ENCODE measurements at places on chromosomes 11 and 22. TPM values are rescaled to one million over a fixed set of nuclear protein-coding genes. Genes with fewer than 3 reads are reported as not detected.
A peak's percentile ranks its signal among the peaks of the same experiment; 100 is the strongest.

The CASP1 gene
- 2.3 TPM for total RNA-seq

The DERL3 gene
- 1.3 TPM for total RNA-seq

The TSPAN18 gene
- total RNA-seq: 31.9 TPM

The INPP5J gene
- 0.73 TPM for total RNA-seq

The KRTAP5-2 gene
- not detected for total RNA-seq

The ASRGL1 gene
- 30.6 TPM for total RNA-seq

The RAD9A gene
- 19.6 TPM for total RNA-seq

The MUC2 gene
- 1.5 TPM for total RNA-seq

The APOL6 gene
- total RNA-seq: 1.2 TPM

The LUZP2 gene
- total RNA-seq: 45.9 TPM

The OR2AG2 gene
- 2.3 TPM for total RNA-seq

The HEPACAM gene
- total RNA-seq: 12.4 TPM

The MMP3 gene
- not detected for total RNA-seq

The SCN3B gene
- 58.1 TPM for total RNA-seq

The RAC2 gene
- total RNA-seq: 0.64 TPM

The GLYAT gene
- total RNA-seq: not detected

The GPHA2 gene
- total RNA-seq: not detected

The NEFH gene
- total RNA-seq: 0.73 TPM

The OR4C13 gene
- total RNA-seq: not detected

The TRIM34 gene
- total RNA-seq: 1.2 TPM

The CHST1 gene
- 9.8 TPM for total RNA-seq

The GGT5 gene
- total RNA-seq: 2.3 TPM

The DRD2 gene
- 0.54 TPM for total RNA-seq

The TYMP gene
- total RNA-seq: 2.3 TPM

The CEP126 gene
- total RNA-seq: 10.0 TPM

The C11orf87 gene
- 34.8 TPM for total RNA-seq

DNA sequence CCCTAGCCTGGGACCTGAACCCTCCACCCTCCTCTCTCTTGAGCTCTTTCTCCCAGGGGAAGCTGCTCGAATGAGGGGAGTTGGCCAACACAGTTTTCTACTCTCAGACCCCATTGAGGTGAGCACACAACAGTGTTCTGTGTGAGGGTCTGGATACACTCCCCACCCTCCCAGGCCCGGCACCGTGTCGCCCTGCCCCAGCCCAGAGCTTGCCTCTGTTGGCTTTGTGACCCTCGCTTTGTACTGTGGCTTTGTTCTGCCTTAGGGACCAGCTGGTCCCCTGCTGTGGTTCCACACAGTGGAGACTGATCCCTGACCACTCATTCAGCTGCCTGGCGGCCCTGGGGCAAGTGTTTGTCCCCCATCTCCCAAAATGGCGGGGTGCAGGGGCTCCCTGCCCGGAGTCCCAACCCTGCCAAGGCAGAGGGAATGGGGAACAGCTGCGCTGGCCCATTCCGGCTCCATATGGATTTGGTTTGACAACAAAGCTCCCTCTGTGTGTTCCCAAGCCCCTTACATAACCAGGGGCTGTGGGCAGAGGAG lies 8.3 kb downstream of the ST3GAL4 start:
- no peak for DNase-seq

DNA sequence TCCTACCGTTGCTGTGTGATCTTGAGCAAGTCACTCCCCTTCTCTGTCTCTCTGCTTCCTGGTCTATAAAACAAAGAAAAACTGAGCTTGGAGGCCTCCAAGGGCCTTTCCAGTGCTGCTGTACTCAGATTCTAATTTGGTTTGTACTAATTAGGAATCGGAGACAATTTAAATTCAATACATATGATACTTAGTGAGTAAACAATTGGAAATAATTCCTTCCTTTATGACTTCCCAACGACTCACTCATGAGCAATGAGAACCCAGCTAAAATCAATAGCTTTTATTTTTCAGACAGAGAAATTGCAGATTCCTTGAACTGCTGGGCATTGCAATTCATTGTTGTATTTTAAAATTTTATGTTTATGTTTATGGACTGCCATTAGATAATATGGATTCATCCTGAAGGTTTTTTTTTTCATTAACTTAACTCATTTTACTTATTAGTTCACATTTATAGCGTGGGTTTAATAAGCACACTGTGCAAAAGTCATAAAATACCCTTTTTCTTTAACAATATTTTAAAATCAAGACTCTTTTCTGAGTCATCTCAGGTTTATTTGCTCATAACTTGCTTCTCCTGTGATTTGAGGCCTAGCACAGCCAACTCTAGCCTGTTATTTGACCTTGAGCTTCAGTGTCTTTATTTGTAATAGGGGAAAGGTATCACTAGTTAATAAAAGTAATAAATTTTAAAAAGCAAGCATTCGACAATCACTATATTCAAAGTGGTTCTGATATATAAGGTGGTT lies 95.8 kb downstream of the TP53I11 start:
- no peak for DNase-seq

- DNase-seq: no peak
These were observed 74.5 kb downstream of the AMBRA1 start for GRCh38 chr11:46519351-46519750.

GRCh38 chr11:84552791-84553190 lies 1074.4 kb downstream of the DLG2 start:
- no peak for DNase-seq

- no peak for DNase-seq
These were observed 61.5 kb downstream of the BTG4 start for GRCh38 chr11:111450480-111451320.

DNA sequence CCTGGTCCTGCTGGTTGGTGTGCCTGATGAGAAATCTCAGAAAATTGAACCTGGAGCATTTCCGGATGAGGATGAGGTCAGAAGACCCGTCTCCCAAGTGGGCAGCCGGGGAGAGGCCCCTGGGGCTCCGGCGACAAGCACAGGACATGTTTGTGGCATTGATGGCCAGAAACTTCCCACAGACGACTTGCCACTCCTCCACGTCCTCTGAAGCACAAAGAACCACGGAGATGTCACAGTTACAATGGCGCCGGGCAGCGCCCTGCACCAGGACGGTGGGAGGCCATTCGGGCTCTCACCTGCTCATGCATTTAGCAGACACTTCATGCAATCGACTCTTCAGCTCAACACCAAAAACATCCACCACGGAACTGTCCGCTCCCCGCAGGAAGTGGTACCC lies 46.5 kb downstream of the CERK start:
- DNase-seq: no peak

- no peak for DNase-seq
These were observed 72.1 kb upstream of the YWHAH start for GRCh38 chr22:31872209-31872608.

GRCh38 chr11:70713086-70713835 lies 314.9 kb downstream of the CTTN start:
- no peak for DNase-seq

DNA sequence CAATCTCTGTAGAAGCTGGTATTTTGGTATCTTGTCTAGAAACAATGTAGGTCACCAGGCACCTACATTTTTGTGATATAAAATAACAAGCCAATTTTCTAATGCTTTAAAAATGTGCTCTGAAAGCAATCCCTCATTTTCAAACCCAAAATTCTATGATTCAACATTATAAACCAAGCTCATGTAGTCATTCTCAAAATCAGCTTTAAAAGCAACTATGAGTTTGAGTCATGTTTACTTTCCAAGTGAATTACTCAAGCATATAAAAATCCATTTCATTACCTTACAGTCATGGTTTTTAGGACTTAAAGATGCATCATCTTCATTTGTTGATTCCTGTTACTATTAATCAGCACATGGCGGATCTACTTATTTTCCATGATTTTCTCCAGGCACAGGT lies 216.4 kb downstream of the GRM5 start:
- DNase-seq: no peak

GRCh38 chr11:1542267-1542666 lies 29.8 kb downstream of the DUSP8 start:
- DNase-seq: no peak

GRCh38 chr22:30968924-30969531 lies at the start of gene TUG1:
Gene TUG1, plus strand, starts transcription at chr22:30969265.
- peak; percentile 98 for DNase-seq

- no peak for DNase-seq
These were observed 74.0 kb upstream of the ATXN10 start for GRCh38 chr22:45597460-45598192.

- DNase-seq: no peak
These were observed 57.3 kb downstream of the BDNF start for GRCh38 chr11:27642954-27643353.

GRCh38 chr11:60242740-60243239 lies at the start of gene MS4A4E:
Gene MS4A4E, minus strand, starts transcription at chr11:60243137. Its CDS starts 13,082 bp downstream, at chr11:60230055.
- DNase-seq: no peak

- DNase-seq: peak; percentile 95
These were observed at the start of gene UPK2 for GRCh38 chr11:118956094-118956846. Gene UPK2, plus strand, starts transcription at chr11:118956298. Its CDS starts 53 bp downstream, at chr11:118956351.

GRCh38 chr11:129427376-129427775 lies 51.7 kb downstream of the BARX2 start:
- DNase-seq: no peak

DNA sequence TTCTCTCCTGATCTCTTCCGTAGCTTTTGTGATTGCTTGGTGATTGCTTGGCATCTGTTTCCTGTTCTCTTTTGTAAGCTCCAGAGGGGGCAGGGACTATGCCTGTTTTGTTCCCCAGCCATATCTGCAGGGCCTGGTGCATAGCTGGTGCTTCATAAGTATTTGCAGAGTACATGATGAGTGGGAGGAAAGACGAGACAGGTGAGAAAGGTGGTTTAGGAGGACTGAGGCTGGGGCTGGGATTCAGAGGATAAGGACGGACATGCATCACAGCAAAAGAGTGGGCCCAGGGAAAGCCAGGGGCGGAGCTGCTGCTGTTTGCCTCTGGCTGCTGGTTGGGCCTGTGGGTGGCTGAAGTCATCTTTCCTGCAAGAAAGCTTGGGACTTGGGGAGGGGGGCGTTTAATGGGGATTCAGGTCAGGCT lies 62.4 kb downstream of the DSCAML1 start:
- DNase-seq: no peak

- no peak for DNase-seq
These were observed 452.7 kb upstream of the FAT3 start for GRCh38 chr11:91771961-91772360.

GRCh38 chr11:23919455-23919854 lies 577.4 kb upstream of the LUZP2 start:
- DNase-seq: no peak

GRCh38 chr11:122617297-122617696 lies 38.2 kb upstream of the UBASH3B start:
- no peak for DNase-seq

- no peak for DNase-seq
These were observed 27.3 kb upstream of the RAB38 start for GRCh38 chr11:88202498-88202897.

DNA sequence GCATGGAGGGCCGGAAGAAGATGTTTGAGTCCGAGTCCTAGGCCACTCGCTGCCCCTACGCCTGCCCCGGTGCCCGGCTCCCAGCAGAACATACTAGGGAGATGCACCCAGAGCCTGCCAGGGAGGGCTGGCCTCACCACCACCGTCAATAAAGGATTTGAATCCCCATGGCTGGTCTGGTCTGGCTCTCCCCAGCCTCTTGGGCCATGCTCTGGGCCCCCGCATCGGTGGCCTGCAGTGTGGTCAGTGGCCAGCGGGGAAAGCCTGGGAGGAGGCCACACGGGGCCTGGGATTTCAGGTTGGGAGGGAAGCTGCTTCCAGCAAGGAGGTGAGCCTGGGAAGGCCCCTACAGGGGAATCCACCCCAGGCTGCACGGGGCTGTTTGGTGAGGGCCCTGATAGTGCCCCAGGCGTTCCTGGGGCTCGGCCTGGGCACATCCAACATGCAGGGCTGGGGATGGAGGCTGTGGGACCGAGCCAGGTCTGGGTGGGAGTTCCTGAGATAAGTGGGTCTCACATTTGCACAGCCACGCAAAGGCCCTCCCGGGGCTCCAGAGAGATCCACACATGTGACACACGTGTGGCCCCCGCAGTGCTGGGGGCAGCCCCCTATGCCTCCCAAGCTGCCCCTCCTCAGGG lies 2.8 kb downstream of the TNNI2 start:
- no peak for DNase-seq

DNA sequence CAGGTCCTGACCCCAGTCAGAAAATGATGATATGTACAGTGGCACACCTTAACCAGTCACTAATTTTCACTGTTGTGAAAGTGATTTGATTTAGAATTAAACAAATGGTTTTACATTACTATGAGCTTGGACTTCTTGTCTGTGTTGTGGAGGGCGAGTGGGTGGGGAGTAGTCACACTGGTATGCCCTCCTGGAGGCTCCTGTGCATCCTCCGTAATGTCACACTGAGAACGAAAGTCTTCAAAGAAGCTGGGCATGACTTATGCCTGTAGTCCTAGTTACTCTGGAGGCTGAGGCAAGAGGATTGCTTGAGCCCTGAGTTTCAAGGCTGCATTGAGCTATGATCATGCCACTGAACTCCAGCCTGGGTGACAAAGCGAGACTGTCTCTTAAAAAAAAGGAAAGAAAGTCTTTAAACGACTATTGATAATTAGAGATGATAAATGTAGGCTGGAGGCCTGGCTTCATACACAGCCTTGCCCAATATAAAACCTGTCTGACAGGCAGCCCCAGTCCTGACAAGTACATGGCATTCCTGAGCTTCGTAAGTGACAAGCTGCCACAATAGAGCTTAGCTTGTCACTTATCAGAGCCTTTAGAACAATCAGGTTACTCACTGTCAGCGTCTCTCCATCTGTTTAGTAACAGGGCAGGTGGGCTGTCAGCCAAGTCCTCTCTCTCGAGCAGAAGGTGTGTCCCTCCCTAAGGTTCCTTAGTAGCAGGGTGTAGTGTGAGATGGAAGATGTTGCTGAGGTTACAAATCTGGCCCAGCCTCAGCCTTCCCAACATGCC lies 5.0 kb upstream of the LIMK2 start:
- peak; percentile 84 for DNase-seq

DNA sequence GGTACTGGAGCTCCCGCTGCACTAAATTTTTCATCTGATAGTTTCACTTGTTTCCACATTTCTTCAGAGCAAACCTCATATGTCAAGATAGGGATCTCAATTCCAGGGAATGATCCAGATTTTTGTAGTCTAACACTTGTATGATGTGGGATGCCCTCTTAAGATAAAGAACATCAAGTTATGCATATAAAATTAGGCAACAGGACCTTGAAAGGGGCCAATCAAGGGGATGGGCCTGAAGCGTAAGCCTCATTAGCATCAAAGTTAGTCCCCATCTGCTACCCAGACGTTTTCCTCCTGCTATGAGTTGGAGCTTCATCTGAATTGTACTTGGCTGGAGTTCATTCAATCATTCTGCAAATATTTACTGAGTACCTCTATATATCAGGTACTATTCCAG lies 17.5 kb downstream of the PDGFD start:
- no peak for DNase-seq

Measured in cerebellum (tissue), 4 donors.